ENCODE measurements at places on chromosomes 6 and 20. TPM values are rescaled to one million over a fixed set of nuclear protein-coding genes. Genes with fewer than 3 reads are reported as not detected.

CNBD2 gene
- total RNA-seq = 5.2 TPM

ZNF334 gene
- total RNA-seq = 1.7 TPM

GMDS gene
- 36.9 TPM for total RNA-seq

MAVS gene
- 37.4 TPM for total RNA-seq

DNMT3B gene
- total RNA-seq = 4.7 TPM

PPP1R16B gene
- total RNA-seq = 128 TPM

SNAP25 gene
- 1.6 TPM for total RNA-seq

SH3BGRL2 gene
- 0.12 TPM for total RNA-seq

RNF39 gene
- not detected for total RNA-seq

CST5 gene
- total RNA-seq = not detected

LY6G6C gene
- total RNA-seq = not detected

FAM210B gene
- total RNA-seq = 2.4 TPM

MAS1 gene
- total RNA-seq = not detected

HCK gene
- total RNA-seq = not detected

NCOA5 gene
- 36.9 TPM for total RNA-seq

OPN5 gene
- total RNA-seq = not detected

PGC gene
- total RNA-seq = not detected

TREM1 gene
- not detected for total RNA-seq

All from activated CD8-positive, alpha-beta memory T cell treated with anti-CD3 and anti-CD28 coated beads, Interleukin-2, amount 10 ng/mL, durations not matched to agents 7 days and 5 days (primary cell).